ENCODE measurements at places on chromosomes 2 and 18.
A peak's percentile ranks its signal among the peaks of the same experiment; 100 is the strongest.

- no peak for DNase-seq
These were observed 20.2 kb downstream of the PIK3C3 start for GRCh38 chr18:41975284-41975683.

DNA sequence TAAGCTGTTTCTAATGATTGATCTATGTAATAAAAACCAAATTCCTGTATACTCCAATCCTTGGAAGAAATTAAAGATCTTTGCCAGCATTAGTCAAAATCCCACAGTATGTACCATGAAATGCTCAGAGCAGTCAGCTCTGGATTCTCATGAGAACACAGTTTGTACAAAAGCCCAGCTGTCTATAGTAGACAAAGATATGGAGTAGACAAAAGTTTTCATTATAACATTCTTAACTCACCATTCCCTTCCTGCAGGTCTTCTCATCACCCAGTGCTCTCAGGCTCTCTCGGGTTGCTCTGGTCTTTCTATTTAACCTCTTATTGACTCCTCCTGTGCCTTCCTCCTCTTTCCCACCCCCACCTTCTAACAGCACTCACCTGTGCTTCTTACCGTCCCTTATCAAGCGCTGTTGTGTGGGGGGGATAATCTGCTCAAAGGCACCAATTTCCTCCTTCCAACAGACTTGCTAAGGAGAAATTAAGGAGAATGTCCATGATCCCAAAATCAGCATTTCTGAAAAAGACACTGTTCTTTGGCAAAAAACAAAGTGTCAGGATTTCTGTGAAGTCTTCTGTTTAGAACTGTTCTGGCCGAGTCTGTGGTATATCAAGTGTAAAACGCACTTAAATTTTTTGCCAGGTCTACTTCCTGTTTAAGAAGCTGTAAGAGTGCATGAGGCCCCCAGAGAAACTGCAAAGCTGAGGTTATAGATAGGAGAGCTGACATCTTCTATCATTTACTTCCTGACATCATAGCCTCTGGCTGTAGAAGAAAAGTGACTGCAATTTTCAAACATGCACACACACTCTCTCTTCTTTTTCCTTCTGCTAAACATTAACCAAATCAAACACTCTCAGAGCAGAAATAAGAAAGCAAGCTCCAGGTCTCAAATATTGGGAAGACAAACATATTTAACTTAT, 144.1 kb downstream of the EVA1A start:
- no peak for DNase-seq

- DNase-seq: no peak
These were observed 44.1 kb upstream of the CYRIA start for GRCh38 chr2:16709769-16710168.

DNA sequence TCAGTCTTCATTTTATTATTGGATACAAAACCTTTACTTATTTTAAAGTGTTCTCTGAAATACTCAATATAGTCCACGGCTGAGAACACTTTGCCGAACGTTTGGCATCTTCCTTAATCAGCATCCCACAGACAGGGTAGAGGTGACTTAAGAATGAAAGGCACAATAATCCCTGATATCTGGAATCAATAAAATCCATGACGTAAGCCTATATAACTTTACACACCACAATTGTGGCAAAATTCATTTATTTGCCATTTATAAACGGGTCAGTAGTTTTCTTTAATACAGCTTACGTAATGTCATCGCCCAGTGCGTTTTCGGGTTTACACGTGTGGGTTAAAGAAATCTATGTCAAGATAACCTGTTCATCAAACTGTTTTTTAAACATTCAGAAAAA, 1.3 kb downstream of the MGAT4A start:
- DNase-seq: no peak

DNA sequence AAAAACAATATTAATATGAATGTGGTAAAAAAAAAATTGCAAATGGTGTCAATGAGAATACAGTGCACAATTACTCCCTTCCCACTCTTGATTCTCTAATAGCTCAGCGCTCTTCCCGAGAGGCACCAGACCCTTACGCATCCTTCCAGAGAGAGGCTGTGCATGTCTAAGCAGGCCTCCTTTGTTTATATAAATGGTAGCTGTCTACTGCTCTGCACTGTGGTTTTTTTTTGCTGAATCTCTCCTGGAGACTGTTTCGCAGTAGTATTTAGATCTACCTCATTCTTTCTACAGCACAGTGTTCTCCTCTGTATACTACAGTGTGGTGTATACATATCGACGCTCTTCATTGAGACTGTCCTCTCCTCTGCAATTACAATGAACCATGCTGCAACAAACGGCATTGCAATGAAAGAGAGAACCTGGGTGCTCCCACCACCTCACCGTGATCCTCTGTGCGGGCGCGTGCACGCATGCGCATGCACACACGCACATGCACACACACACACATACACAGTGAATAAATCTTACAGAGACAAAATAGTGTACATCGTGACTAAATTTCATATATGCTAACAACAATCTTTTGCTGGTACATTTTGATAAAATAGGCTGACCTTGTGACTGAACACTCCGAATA, 19.4 kb downstream of the SEPTIN10 start:
- no peak for DNase-seq

GRCh38 chr18:67144329-67144728, 372.2 kb downstream of the DSEL start:
- DNase-seq: no peak

- DNase-seq: no peak
These were observed 31.9 kb downstream of the CIB4 start for GRCh38 chr2:26609205-26609631.

DNA sequence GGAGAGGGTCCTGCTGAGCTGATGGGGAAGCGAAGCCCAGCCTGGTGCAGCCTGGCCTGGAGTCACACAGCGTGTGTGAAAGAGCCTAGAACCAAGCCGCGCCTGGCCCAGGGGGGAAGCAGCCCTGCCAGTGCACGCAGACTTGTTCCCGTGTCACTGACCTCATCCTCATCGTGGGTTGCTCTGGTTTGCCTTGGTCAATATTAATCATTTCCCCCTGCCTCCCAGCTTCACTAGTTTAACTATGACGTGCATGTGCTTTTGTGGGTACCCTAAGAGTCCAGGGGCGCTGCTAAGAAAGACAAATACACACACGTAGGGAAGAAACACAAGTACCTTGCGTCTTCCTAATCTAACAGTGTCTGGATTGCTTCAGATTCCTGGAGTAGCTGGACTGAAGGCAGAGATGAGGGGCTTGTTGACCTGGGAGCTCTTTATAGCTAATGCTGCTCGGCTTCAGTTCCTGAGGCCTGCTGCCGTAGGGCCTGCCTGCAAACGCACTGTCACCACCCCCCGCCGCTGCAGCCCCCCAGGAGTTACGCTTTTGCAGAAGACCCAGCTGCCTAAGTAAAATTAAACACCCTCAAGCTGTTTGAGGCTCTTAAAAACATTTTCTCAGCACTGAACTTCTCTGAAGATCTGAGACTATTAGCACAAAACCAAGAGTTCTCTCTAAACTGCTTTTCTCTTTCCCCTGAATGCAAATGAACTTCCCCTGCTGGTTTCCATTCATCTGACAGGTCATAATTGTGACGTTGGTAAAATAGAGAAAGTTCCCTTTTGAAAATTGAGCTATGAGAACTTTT, 159.2 kb downstream of the FAM210A start:
- peak; percentile 59 for DNase-seq

- no peak for DNase-seq
These were observed 122.8 kb downstream of the TGIF1 start for GRCh38 chr18:3572761-3573160.

DNA sequence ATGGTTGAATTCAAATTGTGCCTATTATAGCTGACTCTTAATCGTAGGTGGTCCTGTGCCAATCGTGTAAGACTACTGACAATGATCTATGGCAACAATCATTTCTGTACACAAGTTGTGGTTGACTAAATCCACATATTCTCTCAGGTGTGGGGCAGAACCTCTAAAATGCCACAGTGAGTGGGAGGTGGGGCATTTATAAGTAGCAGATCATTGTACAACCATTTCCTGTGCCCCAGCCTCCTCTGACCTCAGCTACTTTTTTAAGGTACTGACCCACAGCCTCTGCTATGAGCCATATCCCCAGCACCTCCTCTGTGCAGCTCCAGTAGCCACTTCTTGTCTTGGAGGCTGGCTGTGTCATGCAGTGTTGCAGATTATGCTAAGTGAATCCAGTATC, 48.6 kb upstream of the RAPH1 start:
- DNase-seq: no peak

DNA sequence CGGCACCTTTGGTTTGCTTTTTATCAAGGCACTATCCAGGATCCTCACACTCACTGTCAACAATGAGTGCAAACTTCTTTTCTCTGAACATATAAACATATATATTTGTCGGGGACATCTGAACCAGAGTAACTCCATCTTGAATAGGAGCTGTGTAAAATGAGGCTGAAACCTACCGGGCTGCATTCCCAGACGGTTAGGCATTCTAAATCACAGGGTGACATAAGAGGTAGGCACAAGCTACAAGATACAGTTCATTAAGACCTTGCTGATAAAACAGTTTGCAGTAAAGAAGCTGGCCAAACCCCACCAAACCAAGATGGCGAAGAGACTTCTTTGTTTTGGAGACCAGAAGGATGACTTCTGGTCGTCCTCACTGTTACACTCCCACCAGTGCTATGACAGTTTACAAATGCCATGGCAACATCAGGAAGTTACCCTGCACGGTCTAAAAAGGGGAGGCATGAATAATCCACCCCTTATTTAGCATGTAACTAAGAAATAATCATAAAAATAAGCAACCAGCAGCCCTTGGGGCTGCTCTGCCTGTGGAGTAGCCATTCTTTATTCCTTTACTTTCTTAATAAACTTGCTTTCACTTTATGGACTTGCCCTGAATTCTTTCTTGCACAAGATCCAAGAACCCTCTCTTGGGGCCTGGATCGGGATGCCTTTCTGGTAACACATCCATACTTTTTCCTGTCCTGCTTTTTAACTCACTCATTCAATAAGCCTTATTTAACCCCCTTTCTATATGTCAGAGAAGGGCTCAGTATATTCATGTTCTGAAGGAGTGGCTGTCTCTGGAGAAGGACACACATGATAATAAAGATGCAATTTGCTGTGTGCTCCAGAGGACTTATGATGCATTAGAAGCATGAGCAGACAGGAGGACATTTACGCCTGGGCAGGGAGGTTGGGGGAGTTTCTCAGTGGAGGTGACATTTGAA, 65.4 kb downstream of the TACR1 start:
- no peak for DNase-seq

Data from GM19239 (cell line).